ENCODE measurements at places on chromosomes 5 and 9. TPM values are rescaled to one million over a fixed set of nuclear protein-coding genes. Genes with fewer than 3 reads are reported as not detected.

DNA sequence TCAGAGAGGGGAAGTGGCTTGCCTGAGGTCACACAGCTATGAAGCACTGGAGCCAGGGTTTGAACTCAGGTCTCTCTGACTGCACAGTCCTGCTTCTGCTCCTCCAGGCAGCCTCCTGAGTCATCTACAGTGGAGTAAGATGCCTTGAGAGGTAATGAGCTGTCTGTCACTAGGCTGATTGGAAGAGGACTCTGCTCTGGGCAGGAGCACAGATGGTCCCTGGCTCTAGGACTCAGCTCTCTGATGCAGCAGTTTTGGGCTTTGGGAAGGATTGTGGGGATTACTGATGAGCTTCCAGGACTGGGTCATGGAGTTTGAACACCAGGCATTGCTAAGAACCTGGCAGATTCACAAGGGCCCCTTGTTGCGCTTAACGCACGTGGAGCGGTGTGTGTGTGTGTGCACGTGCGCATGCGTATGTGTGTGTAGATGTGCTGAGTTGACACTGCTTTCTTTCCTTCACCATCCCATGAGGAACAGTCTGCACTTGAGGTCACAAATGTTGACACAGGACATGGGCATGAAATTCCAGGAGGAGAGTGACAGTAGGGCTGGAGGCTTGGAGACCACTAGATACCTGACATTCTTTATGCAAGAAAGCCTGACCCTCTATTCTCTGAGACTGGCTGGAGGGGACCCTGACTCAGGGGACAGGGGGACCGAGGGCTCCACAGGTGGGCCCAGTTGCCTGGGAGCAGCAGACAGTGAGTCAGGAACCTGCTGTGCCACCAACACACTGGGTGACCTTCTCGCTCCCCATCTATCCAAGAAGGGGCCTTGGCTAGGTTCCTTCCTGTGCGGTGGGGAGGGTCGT lies 170.5 kb downstream of the RGS3 start:
- peaks cover 17% of the 10 kb centered on the region for H3K27me3 ChIP-seq
- no peak overlapping the region for H3K4me3 ChIP-seq
- no peak for DNase-seq

GRCh38 chr5:165504674-165505073 lies 1999.3 kb downstream of the MAT2B start:
- H3K27me3 ChIP-seq: no peaks in the 10 kb centered on the region
- DNase-seq: no peak
- no peaks in the 10 kb centered on the region for H3K36me3 ChIP-seq
- no peak overlapping the region for H3K4me3 ChIP-seq
- no peak overlapping the region for H3K27ac ChIP-seq

DNA sequence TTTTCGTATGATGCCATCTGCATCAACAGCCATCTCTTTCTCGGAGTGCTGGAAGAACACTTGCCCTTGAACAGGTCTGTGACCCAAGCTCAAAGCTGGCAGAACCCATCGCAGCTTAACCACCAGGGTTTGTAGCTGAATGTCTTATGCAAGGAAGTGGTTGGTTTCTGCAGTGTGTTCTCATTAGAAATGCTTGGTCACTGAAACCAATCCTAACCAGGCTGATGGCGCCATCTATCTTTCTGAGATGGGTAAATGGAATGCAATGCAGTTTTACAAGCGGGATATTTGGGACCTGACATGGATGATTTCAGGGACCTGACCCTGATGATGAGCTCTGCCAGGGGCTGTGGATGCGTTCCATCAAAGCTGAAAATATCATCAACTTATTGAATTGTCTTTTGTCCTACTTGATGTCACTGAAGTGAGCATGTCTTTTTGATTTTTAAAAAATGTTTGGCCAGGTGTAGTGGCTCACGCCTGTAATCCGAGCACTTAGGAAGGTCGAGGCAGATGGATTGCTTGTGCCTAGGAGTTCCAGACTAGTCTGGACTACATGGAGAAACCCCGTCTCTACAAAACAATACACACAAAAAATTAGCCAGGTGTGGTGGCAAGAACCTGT lies 28.7 kb downstream of the DMRT3 start:
- no peaks in the 10 kb centered on the region for H3K36me3 ChIP-seq
- no peak overlapping the region for H3K27ac ChIP-seq
- peak; percentile 10 for DNase-seq
- no peak overlapping the region for H3K4me3 ChIP-seq

The ZCCHC7 gene
- 47.2 TPM for total RNA-seq

The NKD2 gene
- total RNA-seq: 25.0 TPM

GRCh38 chr5:77852068-77852513 lies 76.0 kb upstream of the TBCA start:
- DNase-seq: no peak
- peaks cover 24% of the 10 kb centered on the region for H3K4me1 ChIP-seq
- no peaks in the 10 kb centered on the region for H3K36me3 ChIP-seq
- H3K27me3 ChIP-seq: peaks cover 14% of the 10 kb centered on the region

GRCh38 chr5:42502613-42503470 lies 79.6 kb downstream of the GHR start:
- no peaks in the 10 kb centered on the region for H3K4me1 ChIP-seq
- H3K4me3 ChIP-seq: no peak overlapping the region
- no peak overlapping the region for H3K27ac ChIP-seq
- H3K36me3 ChIP-seq: no peaks in the 10 kb centered on the region

DNA sequence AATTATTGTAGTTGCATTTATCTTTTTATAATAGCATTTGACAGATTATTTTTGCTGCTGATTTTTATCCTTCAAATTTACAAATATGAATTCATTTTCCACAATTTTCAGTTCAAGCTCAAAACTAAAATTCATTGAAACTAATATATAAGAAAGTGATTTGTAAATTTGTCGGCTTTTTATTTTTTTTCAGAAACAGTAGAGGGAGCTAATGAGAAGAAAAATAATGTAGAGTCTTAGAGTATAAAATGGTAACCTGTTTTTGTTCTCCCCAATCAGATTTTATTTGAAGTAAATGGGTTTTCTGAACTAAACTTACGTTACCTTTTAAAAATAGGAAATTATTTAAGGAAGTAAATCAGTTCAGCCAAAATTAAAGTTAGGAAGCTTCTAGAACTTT lies 19.2 kb downstream of the PRRC1 start:
- DNase-seq: no peak
- H3K27ac ChIP-seq: no peak overlapping the region
- peaks cover 19% of the 10 kb centered on the region for H3K36me3 ChIP-seq
- H3K4me1 ChIP-seq: no peaks in the 10 kb centered on the region

DNA sequence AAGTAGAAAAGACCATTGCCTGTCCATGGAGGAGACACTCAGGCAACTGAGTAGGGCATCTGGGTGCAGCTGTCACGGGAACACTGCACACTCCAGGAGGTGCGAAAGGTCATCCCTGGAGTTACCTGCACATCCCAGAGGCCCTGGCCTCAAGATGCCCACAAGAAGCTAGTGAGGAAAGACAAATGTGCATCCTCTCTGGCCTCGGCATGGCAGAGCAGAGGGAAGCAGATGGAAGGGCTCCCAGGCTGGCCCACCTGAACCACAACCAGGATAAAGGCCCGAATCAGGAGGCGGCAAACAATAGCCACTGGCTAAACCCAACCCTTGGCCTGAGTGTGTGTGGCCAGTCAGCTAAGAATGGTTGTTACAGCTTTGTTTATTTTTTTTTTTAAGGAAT lies 231.7 kb downstream of the SYK start:
- H3K4me1 ChIP-seq: peaks cover 45% of the 10 kb centered on the region
- no peaks in the 10 kb centered on the region for H3K36me3 ChIP-seq
- no peak overlapping the region for H3K4me3 ChIP-seq
- peaks cover 21% of the 10 kb centered on the region for H3K27me3 ChIP-seq
- DNase-seq: no peak
- H3K27ac ChIP-seq: no peak overlapping the region

The SOHLH1 gene
- total RNA-seq: not detected

The FOXD4L6 gene
- not detected for total RNA-seq

All from activated T-cell treated with anti-CD3 and anti-CD28 coated beads, Interleukin-2, amount 50 U/mL, for 72 hours (primary cell).